CD8-positive, alpha-beta T cell (primary cell): ENCODE measurements at places on chromosomes 2 and 18.

- no peak for DNase-seq
These were observed 320.0 kb downstream of the NCKAP5 start for GRCh38 chr2:133248264-133248663.

DNA sequence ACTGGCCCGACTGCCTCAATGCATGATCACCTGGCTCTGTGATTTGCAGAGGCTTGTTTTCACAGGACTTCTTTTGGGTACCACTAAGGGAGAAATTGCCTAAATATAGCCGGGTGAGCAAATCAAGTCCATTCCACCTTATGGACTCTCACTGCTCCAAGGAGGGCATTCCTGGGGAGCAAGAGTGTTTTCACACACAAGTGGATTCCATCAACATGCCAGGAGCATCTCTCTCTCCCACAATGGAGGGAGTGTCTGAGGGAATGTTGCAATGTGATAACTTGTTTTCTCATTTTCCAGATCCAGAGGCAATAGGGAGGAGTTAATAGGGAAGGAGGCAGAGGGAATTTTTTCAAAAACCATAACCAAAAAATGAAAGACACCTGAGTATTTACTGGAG is 250.7 kb downstream of the SATB2 start:
- no peak for DNase-seq

DNA sequence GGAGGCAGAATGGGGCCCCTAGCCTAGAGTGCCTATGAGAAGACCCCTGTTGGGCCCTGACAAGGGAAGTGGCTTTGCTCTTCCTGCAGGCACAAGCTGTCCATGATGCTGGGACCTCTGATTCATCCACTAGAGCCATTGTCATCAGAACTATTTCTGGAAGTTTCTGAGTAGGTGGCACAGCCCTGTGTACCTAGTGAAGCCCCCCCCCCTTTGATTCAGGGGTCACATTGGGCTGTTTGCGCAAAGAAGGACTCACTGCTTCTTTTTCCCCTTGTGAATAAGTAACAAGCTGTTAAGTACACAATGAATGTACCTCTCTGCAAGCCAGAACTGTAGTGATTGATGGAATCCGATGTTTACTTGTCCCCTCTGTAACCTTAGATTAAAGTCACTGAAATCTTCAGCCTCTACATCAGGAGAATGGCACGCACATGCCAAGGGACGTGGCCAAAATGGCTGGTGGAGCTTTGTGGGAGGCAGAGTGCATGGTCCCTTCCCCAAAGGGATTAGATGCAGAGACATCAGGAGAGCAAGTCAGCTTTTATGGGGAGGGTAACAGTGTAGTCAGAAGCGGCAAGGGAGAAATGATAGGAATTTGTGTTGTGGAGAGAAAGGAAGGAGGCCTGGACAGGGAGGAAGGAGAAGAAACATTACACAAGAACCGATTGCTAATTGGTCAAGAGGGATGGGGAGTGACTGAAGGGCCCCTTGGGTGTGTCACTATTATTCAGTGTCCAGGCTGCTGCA is 267.6 kb upstream of the RAB12 start:
- DNase-seq: no peak

- no peak for DNase-seq
These were observed 214.8 kb downstream of the ZNF521 start for GRCh38 chr18:25137197-25137472.

DNA sequence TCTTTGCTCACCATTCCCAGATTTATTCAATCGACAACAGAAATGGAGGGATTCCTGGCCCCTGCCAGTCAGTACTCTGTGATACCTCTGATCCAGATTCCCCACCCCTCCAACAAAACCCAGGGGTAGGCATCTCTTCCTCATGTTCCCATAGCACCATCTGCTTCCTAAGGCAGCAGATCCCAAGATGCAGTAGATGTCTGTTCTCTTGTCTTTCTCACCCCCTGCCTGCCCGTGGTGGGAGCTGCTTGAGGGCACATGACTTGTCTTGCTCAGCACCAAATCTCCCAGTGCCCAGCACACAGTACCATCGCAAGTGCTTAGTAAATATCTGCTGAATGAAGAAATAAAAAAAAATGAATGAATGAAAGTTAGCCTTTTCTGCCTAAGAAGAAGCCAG is 98.2 kb downstream of the ZBTB7C start:
- no peak for DNase-seq

DNA sequence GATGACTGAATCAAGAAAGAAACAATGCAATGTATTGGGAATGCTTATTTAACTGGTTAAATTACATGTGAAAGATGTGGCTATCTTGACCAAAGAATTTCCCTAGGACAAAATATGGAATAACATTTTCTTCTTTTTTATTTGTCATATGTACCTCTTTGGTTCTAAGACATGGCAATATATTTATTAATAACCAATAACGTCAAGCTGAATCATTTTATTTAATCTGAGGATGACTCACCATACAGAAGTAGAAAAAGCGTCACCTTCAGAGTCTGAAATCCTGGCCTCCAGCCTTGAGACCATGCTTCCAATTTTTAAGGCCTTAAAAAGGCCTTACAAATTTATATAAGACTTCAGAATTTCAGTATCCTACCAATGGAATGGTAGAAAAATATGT is 1464.9 kb downstream of the SUCLG1 start:
- no peak for DNase-seq

- no peak for DNase-seq
These were observed 99.6 kb downstream of the MAP3K20 start for GRCh38 chr2:173175222-173175621.

- no peak for DNase-seq
These were observed 68.0 kb upstream of the RIOK3 start for GRCh38 chr18:23384778-23385736.

DNA sequence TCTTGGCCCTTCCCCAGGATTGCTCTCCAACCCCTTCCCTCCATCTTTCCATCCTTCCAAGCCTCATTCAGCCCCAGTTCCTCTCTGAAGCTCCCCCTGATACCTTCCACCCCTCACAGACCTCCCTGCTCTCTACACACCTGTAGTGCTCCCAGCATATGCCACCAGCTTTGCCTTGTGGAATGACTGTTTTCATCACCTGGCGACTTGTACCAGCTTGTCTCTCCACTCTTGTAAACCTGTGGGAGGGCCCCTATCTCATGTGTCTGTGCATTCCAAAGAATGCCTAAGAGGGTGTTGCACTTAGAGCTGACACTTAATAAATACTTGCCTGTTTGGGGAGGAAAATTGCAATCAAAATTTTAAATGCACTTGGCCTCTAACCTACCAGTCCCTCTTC is 198.7 kb downstream of the BCL11A start:
- DNase-seq: no peak

- DNase-seq: no peak
These were observed 228.4 kb upstream of the COPS8 start for GRCh38 chr2:236857246-236857645.

GRCh38 chr18:23772327-23773024 is 83.2 kb downstream of the LAMA3 start:
- no peak for DNase-seq

DNA sequence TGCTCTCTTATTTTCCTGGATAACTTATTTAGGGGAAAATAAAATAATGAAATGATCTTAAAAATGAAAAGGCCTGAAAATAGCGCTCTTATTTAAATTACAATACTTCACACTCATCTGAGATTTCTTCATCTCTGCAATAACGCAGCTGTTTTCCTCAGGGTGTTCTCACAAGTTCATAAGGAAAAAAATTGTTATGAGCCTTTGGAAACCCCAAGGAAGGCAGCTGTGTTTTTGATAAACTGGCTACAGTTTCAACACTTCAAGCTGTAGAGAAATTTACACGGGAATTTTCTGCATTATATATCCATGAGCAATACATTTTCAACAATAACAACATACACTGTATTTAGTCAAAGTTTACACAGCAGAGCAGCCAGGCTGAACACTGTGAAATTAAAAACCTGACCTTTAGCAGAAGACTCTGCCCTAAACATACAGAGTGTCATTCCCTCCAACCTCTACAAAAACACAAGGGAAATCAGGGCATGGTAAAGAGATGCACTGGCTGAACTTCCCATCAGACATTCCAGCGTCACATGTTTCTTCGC is 959.6 kb downstream of the SLC4A3 start:
- no peak for DNase-seq

DNA sequence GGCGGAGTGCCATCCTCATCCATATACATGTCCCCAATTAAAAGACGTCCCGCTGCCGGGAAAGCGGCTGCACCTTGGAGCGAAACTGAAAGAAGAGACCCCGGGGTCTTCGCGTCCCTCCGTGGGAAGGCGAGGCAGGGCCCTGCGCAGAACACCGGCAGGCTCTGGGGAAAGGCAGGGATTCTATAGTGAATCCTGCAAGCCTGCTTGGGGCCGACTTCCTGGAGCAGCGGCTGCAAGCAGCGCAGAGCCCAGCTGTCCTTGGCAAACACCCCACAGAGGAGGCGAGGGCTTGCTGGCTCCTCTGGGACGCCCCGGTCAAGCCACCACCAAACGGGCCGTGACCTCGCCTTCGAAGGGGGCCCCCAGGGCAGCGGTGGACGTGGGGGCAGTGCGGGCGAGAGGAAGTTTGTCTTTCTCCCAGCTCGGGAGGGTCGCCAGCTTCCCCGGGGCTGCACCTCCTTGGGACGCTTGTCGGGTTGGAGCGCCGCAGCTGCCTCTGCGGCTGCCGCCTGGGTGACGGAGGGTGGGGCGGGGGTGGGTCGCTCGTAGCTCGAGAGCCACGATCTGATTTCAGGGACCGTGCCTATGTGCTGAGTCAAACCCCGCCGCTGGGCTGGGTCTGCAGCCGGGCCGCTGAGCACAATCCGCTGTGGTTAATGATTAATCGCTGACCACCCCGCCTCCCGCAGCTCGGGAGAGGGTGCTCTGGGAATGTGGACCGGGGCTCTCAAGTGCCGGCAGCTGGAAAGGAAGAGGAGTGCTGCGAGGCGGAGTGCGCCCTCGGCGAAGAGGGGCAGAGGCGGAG is 486 bp upstream of the GPR39 start:
- no peak for DNase-seq

GRCh38 chr2:3268705-3269029 is 109.0 kb downstream of the EIPR1 start:
- DNase-seq: no peak

- DNase-seq: no peak
These were observed 287.6 kb downstream of the SOCS6 start for GRCh38 chr18:70576276-70577022.

DNA sequence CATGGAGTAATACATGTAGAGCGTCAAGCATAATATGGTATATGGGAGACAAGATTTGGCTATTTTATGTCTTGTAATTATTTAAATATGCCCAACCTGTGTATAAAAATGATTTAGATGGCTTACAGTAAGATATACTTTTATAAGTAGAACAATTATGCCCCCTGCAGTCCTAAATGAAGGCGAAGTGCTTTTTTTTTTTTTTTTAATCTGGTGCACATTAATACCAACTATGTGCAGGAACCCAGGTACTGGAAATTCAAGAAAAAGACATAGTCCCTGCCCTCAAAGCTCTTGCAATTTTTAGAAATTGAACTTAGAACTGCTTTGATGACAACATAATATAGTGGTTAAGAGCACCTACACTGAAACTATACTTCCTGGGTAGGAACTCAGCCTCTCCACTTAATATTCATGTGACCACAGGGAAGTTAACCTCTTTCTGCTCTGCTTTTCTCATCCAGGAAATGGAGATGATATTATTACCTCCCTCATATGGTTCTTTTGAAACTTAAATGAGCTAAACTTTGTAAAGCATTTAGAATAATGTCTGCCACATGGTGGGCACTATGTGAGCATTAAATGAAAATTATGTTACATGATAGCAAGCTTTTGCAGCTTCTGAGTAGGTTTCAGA is 38.1 kb downstream of the AFTPH start:
- no peak for DNase-seq

GRCh38 chr2:50443288-50443687 is 588.6 kb downstream of the NRXN1 start:
- DNase-seq: no peak
